ENCODE measurements at places on chromosomes 5 and 9.

- DNase-seq = no peak
Measured at GRCh38 chr5:38697013-38697412, 140.6 kb upstream of the LIFR start.

DNA sequence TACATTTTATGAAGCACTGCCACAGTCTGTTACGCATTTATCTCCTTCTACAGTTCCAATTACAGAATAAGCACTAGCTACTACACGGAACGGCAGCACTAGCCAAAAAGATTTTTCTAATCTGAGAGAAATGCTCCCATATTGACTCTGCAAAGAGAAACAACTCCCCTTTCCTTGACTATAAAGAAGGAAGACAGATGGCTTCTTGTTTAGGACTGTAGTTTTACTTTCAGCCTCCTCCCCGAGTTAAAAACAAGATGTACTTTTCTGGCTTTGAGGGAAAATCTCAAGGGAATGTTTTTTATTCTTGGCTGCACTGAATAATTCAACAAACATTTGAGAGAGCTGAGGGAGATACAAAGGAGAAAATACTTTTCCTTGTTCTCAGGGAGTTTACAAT, 1.9 kb upstream of the SLC44A1 start:
- no peak for DNase-seq

GRCh38 chr9:38338342-38339018, 54.0 kb upstream of the ALDH1B1 start:
- no peak for DNase-seq

DNA sequence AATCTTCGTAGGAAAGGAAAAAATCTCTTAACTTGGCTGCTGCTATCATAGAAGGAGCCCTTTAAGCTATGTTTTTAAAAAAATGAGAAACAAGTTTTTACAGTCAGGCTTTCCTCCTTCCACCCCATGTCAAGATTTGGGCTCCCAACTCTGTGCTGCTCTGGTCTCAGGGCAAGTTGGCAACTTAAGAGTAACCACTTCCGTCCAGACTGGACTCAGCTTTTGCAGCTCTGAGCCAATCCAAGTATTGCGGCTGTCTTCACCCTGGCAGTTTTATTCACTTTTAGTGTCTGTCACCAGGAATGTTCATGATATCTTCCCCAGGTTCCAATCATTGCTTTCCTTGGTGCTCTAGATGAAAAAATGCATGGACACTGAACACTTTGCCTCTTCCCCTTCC, 115.9 kb upstream of the GAS1 start:
- no peak for DNase-seq

- DNase-seq = no peak
Measured at GRCh38 chr9:128026773-128027541, 40.2 kb downstream of the NAIF1 start.

GRCh38 chr5:154625031-154625430, 130.1 kb upstream of the LARP1 start:
- DNase-seq = no peak

- DNase-seq = no peak
Measured at GRCh38 chr9:72278959-72279358, 86.0 kb downstream of the ZFAND5 start.

DNA sequence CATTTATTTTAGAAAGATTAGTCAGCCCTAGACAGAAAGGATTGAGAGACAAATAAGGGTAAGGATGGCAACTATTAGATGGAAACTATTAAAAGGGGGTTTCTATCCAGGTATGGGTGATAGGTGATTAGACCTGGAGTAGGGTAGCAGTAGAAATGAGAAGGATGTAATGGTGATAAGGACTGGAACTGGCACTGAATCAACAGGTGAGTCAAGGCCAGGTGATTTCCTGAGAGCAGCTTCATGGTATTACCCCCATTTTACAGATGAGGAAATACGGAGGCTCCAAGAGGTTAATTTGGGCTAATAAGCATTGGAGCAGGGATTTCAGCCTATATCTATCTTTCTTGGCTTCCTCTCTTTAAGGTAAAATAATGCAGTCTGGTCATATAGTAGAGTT, 55.7 kb downstream of the CAST start:
- no peak for DNase-seq

DNA sequence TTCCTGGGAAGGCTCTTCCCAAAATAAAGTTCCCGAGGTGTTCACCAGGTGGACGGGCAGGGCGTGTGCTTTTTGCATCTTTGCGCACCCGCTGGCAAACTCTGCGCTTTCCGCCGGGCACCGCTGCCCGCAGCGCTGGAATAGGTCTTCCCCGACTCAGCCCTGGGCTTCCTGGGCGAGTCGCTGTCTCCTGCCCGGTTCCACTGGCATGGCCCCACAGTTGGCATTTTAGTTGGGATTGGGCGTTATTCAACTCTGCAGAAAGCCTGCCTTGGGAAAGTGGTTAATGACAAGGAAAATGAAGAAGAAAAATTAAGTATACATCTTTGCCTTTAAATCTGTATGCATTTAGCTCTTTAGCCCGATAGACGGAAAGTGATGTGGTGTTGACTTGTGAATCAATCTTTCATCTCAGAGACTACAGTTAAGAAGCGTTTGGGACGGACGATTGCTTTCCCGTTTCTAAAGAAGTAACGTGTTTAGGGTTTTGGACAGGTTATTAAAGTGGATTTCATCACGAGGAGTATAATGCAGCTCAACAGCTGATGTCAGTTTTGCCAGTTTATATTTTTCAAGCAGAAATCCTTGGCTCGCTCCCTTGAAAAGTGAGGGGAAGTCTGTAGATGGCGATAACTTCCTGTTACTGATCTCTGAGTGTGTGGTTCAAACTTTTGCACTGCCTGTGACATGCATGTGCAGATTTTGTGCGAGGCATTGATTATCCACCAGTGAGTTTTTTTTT, 946 bp downstream of the ADCY2 start:
- no peak for DNase-seq

- DNase-seq = no peak
Measured at GRCh38 chr9:123590499-123590898, 234.5 kb downstream of the CRB2 start.

- DNase-seq = peak; percentile 58
Measured at GRCh38 chr5:55234121-55234700, 803 bp upstream of the CCNO start.

GRCh38 chr9:36738318-36738976, 165.8 kb downstream of the MELK start:
- DNase-seq = no peak

DNA sequence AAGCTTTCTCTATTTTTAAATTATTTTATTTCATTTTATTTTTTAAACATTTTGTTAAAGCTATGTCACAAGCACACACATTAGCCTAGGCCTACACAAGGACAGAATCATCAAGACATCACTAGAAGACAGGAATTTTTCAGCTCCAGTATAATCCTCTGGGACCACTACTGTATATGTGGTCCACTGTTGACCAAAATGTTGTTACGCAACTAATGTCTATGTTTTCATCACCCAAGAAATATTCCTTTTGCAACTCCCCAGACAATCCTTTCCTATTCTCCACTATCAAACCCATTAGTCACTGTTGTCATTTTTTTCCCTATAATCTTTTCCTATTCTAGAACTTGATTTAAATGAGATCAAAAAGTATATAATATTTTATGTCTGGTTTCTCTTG, 2371.7 kb upstream of the C9orf72 start:
- no peak for DNase-seq

- no peak for DNase-seq
Measured at GRCh38 chr9:91144769-91145168, 216.9 kb downstream of the AUH start.

DNA sequence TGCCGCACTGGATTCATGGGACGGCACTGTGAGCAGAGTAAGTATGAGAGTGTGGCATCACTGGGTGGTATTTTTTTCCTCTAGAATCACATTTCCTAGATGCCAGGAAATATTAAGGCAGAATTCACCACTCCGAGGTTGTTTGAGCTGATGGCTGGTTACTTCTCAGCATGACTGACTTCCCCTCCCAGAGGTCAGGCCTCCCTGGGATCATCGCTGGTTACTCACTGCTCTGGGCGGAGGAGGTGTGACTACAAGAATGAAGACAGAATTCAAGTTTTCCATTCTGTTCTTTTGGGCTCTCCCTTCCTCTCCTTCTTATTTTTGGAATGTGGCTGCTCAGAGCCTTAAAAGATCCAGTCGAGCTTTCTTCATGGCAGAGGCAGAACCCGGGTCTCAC, 76.6 kb upstream of the PRRC1 start:
- no peak for DNase-seq

DNA sequence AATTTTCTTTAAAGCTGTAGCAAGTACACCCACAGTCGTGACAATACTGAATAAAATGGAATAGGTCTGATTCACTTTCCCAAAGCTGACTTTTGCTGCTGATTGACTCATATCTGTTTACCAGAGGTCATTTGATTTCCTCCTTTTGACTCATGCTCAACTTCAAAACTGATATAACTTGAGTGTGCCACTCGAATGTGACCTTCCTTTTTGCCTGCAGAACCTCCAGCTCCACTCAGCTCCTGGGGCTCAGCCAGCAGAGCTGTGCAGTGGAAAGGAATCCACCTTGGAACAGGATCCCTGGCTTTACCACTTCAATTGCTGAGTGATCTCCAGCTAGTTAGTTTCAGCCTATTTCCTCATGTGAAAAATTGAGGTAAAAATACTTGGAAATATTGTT, 84.1 kb downstream of the FEM1C start:
- DNase-seq = no peak

Measured in Karpas-422 (cell line).